Eye (tissue), 1 donor: ENCODE measurements at places on chromosomes 4 and X.

GRCh38 chr4:183691006-183691405 lies 31.9 kb downstream of the TRAPPC11 start:
- DNase-seq = no peak

- DNase-seq = no peak
Measured at GRCh38 chr4:44368413-44369167, 80.0 kb downstream of the KCTD8 start.

DNA sequence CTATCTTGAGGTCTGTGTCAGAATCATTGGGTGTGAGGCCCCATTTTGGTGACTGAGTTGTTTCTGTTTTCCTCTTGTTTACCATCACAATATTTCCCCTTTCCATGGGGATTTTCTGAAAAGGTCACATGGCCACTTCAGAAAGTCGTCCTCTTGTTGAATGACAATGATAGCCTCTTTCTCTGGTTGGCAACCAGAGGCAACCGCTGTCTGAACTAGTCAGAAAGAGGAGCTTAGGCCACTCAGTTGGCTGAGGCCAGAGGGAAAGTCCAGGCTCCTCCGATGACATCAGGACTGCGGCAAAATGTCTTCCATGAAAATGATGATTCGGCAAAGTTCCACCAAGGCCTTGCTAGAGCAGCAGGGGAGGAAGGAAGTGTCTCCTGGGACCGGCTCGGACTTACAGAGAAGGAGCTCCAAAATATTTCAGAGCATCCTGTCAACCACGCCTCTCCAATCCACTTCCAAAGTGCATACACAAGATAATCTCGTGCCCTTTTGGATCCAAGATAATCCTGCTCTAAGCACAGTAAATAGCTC lies 19.1 kb upstream of the RBM47 start:
- no peak for DNase-seq

DNA sequence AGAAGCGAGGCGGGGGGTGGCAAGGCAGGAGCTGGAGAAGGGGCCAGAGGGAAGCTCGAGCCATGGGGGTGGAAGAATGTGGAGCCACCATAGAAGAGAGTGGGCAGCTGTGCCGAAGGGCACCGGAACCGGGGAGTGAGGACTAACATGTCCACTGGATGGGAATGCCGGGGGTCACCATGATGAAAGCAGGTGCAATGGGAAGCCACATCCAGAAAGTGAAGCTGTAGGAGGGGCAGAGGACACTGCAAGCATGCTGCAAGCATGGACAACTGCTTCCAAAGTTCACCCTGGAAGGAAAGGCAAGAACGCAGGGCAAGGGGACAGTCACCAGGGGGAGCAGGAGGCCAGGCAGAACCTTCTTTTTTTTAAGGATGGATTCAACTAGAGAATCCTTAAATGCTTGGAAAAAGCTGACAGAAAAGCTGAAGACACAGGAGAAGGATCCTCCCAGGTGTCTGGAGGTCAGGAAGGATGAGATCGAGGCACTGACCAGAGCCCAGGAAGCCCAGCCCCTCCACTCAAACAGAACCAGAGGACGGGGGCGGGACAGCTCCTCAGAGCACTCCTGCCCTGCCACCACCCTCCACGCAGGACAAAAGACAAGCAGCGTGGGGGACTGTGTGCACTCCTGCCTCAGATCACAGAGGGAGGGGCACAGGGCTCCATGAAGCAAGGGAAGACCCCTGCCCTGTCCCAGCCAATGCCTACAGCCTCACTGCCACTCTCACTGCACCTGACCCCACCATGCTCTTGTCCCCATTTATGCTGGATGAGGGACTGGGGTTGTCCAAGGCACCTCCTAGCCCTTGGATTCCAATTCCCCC lies 169.2 kb downstream of the AFAP1 start:
- DNase-seq = peak; percentile 53

DNA sequence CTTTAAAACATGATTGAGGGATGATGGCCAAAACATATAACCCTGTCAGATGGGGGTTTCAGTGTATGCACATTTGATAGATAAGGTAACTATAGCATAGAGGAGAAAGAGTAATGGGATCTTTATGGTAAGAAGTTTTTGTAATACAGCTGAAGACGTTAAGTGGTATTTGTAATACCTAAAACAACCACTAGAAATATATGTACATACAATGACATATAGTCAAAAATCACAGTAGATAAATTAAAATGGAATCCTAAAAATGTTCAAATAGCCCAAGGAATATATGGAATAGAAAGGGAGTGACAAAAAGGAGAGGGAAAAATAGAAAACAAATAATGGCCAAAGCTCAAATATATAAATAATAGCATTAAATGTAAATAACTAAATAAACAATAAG lies 371.3 kb upstream of the FSTL5 start:
- DNase-seq = no peak

DNA sequence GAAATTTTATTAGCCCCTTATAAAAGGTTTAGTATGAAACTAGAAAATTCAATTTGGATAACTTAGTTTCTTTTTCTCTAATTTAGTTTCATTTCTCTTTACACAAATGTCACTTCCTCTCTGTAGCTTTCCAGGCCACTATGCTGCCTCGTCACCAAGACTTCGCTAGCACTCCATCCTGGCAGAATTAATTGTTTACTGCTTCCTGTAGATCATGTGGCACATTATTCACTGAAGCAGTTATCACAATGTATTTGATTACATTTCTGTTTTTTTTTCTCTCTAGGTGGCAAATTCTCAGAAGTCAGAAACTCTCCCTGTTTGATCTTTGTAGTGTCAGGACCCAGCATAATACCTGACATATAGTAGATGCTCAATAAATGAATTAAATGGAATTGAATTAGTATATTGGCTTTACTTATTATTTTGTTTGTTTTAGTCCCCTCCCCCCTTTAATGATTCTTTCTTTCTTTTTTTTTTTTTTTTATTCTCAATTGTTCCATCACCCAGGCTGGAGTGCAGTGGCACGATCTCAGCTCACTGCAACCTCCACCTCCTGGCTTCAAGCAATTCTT lies 9.3 kb upstream of the SAT1 start:
- no peak for DNase-seq

- DNase-seq = no peak
Measured at GRCh38 chr4:77449171-77449570, 156.4 kb upstream of the CXCL13 start.

DNA sequence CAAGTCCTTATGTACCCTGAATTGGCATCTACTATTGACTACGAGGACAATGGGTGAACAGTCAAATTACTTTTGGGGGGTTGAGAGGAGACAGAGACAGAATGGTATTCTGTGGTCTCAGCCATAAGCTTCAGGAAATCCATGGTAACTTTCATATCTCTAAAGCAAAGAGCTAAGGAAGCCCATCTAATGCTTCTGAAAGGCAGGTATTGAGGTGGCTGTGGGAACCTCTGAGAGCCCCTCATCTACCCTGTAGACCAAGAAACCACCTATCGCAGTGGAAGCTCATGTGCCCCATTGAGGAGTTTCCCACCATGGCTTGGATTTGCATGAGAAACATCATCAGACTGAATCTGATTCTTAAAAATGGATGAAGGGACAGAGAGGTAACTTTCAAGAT lies 23.1 kb upstream of the BMP2K start:
- no peak for DNase-seq

DNA sequence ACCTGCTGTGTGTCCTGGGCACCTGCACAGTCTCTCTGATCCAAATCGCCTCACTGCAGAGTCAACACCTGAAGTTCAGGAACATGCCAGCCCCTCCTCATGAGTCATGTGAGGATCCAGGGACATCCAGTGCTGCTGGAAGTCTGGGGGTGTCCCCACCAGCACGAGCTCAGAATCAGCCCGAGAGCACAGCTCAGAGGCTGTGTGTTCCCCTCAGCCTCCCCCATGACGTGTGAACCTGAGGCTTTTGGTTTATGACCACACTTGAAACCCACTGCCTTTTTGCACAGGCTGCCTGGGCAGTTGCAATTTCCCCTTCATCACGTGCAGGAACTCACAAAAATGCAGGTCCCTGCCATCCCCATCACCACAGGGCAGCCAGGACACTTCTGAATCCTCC lies 47.1 kb downstream of the PPP2R2C start:
- DNase-seq = no peak

DNA sequence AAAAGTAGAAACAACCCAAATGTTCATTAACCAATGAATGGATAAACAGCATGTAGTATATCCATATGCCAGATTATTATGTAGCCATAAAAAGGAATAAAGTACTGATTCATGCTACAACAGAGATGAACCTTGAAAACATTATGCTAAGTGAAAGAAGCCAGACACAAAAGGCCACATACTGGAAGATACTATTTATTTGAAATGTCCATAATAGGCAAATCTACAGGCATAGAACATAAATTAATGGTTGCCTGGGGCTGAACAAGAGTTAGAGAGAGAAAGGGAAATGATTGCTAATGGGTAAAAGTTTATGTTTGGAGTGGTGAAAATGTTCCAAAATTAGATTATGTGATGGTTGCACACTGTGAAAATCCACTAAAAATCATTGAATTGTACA lies 44.4 kb downstream of the IL13RA2 start:
- DNase-seq = no peak

- no peak for DNase-seq
Measured at GRCh38 chr4:108821351-108821930, 58.6 kb upstream of the ETNPPL start.

DNA sequence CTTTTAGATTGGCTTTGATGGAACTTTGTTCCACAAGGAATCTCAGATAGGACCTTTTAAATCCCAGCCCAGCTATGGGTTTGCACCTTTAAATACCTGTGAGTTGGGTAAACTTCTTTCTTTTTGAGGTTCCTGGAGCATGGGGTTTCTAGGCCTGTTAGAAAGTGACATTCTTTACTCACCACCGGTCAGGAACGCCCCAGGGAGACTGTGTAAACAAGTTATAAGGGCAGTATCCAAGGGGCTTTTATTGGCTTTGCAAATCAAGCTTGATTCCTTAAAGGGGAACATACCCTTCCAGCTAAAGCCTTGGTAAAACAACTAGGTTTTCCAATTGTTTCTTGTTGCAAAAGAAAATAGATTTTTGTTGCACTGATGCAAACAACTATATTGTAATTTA lies 93.4 kb downstream of the TENT5D start:
- DNase-seq = no peak

GRCh38 chr4:56062106-56062505 lies 113.4 kb downstream of the CEP135 start:
- DNase-seq = no peak

GRCh38 chrX:149453030-149453429 lies 52.1 kb downstream of the IDS start:
- DNase-seq = no peak

DNA sequence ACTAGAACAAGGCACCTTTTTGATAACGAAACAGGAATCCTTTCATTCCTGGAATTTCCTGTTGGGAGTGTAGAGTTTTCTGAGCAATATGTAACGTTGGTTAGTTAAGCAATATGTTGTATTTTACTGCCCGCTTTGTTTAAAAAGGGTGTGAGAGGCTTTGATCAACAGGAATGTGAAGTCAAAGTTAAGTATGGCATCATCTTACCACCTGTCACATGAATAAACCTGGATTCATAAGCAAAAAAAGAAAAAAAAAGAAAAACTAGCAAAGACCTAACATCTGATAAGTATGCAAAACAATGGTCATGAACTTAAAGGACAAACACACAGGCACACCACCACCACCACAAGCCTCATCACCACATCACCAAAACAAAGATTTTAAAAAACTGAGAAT lies 7.1 kb upstream of the CXCL5 start:
- no peak for DNase-seq

DNA sequence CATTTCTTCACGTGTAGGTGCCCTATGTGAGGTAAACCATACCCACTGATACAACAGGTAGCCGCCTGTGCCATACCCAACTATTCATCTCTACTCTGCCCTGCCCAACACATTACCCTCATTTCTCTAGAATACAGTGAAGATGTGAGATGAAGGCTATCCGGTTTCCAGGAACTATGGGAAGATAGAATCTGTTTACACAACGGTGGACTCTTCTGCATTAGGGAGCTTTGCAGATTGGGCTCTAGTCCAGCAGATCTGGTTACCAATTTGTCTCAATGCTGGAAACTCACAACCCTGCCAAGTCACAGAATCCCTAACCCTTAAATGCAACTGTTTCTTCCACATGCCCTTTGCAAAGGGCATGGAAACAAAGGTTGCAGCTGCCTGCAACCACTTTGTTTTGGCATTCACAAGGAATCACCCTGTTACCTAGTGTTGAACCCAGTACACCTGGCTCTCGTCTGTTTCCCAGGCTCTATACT lies 6.4 kb upstream of the SLAIN2 start:
- DNase-seq = no peak

DNA sequence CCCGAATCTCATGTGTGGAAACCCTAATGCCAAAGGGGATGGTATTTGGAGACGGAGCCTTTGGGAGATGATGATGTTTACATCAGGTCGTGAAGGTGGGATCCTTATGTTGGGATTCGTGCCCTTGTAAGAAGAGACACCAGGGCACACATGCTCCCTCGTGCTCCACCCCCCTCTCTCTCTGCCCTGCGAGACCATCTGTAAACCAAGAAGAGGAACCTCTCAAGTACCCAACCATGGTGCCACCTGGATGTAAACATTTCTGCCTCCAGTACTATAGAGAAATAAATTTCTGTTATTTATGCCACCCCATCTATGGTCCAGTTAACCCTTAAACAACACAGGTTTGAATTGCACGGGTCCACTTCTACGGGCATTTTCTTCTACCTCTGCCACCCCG lies 179.4 kb downstream of the DHRSX start:
- DNase-seq = no peak

DNA sequence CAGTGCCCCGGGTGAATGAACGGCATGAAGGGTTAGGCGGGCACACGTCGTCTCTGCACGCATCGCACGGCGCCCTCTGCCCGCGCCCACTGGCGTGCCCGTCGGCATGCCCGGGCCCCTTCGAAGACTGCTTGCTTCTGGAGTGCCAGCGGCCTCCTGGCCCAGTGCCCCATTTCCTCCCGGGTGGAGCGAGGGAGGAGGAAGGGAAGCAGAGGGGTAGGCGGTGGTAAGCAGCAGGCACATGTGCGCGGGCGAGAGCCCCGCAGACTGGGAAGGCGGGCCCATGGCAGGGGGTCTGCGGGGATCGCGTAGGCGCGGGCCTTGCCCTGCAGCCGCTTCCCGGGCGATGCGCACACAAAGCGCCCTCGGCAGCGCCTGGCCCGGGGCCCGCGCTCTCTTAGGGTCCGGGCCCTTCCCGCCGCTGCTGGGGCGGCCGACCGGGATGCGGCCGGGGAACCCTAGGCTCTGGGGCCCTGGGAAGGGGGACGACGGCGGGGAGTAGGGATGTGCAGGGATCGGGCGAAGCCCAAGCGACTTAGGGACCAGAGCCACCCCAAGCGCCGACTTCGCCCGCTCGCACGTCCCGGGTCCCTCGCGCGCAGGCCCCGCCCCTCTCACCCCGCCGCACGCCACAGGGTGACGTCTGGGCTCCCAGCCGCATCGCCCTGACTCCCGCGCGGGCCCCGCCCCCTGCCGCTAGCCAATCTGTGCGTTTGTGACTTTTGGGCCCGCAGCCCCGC lies 866 bp upstream of the EMD start:
- no peak for DNase-seq

- peak; percentile 70 for DNase-seq
Measured at GRCh38 chrX:71533851-71534561, 1.1 kb downstream of the OGT start.

GRCh38 chrX:24566240-24566639 lies 80.9 kb downstream of the PCYT1B start:
- peak; percentile 24 for DNase-seq
